ENCODE measurements at places on chromosomes 5 and 9. TPM values are rescaled to one million over a fixed set of nuclear protein-coding genes. Genes with fewer than 3 reads are reported as not detected.
A peak's percentile ranks its signal among the peaks of the same experiment; 100 is the strongest.

GRCh38 chr5:132471944-132472343 lies 18.6 kb downstream of the IRF1 start:
- peak; percentile 59 for DNase-seq

The IDNK gene
- total RNA-seq: 6.2 TPM

The CD180 gene
- not detected for total RNA-seq

GRCh38 chr5:53008751-53009150 lies 19.6 kb downstream of the ITGA2 start:
- DNase-seq: peak; percentile 64

DNA sequence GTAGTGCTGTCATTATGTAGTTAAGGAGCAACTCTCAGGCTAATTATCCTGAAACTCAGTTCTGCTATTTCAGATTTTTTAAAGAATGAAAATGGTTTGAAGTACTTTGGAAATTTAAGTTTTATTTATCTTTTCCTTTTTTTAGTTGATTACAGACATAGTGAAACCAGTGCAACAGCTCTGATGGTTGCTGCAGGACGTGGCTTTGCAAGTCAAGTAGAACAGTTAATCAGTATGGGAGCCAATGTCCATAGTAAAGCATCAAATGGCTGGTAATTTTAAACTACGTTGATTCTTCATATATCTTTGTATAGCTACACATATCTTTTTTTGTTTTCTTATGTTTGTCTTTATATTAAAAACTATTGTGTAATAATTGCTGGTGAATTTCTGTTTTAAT lies 34.9 kb downstream of the YTHDC2 start:
- DNase-seq: no peak

DNA sequence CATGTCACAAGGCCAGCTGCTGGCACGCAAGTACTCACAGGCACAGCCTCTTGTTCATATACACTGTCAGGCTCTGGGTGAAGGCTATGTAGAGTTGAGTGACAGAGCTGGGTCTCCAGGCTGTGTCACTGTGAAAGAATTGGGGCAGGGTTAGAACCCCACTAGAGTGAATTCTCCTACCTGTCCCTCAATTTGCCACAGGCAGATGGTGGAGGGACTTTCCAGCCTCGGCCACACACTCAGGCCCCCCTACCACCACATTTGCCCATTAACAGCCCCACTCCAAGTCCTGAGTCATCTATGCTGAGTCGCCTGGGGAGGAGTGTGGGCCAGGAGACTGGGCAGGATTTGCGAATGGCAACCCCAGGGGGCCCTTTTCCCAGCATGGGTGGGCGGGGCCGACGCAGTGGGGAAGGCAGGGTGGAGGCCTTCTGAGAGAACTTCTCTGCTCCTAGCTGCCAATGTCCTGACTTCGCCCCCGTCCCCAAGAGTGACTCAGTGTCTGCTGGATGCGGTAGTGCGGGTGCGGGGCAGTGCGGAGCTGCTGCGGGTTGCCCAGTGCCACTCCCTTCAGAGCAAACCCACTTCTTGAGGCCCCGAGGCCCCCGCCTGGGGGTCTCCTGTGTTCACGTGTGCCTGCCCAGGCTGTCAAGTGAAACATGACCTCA lies 50.3 kb upstream of the PSD2 start:
- DNase-seq: peak; percentile 82

All from LHCN-M2 (cell line).